Glutamatergic neuron (in vitro differentiated cells): ENCODE measurements at places on chromosomes 12 and 14. TPM values are rescaled to one million over a fixed set of nuclear protein-coding genes. Genes with fewer than 3 reads are reported as not detected.

Gene SAMD15
- 0.47 TPM for total RNA-seq

Gene MEG3
- total RNA-seq = 0.22 TPM

DNA sequence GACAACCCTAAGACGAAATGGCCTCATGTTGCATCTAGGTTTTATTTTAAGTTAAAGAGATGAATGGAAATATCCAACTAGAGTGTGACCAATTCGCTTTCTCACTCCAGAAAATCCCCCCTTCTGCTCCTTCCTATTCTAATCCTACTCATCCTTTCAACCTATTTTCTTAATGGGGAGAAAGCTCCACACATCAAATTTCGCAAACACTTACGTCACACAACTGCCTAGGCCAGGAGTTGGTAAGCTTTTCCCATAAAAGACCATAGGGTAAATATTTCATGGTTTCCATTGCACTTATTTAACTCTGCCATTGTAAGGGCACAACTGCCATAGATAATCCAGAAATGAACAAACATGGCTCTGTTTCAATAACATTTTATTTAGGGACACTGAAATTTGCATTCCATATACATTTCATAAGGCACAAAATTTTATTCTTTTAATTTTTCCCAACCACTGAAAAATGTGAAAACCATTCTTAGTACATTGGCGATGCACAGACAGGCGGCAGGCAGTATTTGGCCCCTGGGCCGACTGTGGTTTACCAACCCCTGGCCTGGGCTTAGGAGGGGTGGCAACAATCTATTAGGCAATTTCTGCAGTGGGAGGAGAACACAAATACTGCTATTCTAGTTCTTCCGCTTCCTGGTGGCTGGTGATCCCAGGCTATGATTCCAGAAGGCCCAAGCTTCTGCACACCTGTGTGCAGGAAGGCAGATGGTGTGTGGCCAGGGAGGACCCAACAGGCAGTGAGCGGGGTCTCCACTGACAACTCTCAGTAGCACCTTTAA is 67.2 kb upstream of the FOXN3 start:
- no peak for DNase-seq

Gene EID3
- 3.7 TPM for total RNA-seq

Gene KRT80
- not detected for total RNA-seq
